Foreskin fibroblast (primary cell): ENCODE measurements at places on chromosomes 6 and 20.

DNA sequence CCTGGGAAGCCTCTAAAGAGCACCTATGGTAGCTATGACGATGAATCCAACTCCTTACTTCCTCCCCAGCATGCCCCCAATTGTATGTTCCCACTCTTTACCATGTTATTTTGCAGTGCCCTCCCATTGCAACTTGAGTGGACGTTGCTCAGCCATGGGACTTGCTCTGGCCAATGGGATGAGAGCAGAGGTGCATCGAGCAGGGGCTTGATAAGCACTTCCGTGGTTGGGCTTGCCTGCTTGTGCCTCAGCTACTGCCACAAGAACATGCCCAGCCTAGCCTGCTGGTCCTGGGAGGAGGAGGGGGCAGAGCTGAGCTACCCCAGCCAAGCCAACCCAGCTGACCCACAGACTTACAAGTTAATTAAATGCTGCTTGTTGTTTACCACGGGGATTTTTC lies 71.1 kb upstream of the CTNNBL1 start:
- no peak for DNase-seq

GRCh38 chr20:57432862-57433491 lies 41.8 kb downstream of the RBM38 start:
- no peak for DNase-seq

- DNase-seq: no peak
Observed at GRCh38 chr6:96909811-96910210, 12.1 kb upstream of the NDUFAF4 start.

GRCh38 chr20:20778676-20779075 lies 66.2 kb upstream of the RALGAPA2 start:
- no peak for DNase-seq

GRCh38 chr6:53065266-53066076 lies at the start of gene FBXO9:
TSS of gene FBXO9 (plus strand) at chr6:53065404. CDS start at chr6:53065790, 386 bp downstream.
- peak; percentile 40 for DNase-seq

DNA sequence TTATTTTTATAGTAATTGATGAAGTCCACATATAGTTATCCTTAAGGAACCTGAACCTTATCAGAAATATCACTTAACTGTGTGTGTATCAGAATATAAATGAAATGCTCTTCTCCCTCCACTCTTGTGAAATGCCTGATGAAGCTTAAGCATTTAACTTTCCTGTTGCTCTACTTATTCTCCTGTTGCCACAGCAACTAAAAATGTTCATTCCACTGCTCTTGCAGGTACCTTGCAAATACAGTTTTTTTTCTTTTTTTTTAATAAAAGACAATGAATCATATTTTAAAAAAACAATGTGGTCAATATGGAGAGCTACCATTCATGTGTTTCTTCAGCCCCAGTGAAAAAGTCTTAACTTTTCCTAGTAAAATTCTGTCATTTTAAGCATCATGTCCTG lies 210.3 kb downstream of the RFPL4B start:
- no peak for DNase-seq

DNA sequence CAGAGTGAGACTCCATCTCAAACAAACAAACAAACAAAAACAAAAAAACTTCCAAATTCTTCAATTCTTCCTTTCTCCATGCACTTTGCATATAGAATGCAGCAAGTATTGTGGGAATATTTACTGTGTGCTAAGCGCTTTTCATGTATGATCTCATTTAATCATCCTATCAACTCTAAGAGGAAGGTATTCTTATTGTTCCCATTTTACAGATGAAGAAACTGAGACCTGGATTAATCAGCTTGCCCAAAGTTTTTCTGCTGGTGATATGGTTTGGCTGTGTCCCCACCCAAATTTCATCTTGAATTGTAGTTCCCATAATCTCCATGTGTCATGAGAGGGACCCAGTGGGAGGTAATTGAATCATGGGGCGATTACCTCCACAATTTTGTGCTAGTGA lies 56.6 kb upstream of the KCNG1 start:
- DNase-seq: no peak

DNA sequence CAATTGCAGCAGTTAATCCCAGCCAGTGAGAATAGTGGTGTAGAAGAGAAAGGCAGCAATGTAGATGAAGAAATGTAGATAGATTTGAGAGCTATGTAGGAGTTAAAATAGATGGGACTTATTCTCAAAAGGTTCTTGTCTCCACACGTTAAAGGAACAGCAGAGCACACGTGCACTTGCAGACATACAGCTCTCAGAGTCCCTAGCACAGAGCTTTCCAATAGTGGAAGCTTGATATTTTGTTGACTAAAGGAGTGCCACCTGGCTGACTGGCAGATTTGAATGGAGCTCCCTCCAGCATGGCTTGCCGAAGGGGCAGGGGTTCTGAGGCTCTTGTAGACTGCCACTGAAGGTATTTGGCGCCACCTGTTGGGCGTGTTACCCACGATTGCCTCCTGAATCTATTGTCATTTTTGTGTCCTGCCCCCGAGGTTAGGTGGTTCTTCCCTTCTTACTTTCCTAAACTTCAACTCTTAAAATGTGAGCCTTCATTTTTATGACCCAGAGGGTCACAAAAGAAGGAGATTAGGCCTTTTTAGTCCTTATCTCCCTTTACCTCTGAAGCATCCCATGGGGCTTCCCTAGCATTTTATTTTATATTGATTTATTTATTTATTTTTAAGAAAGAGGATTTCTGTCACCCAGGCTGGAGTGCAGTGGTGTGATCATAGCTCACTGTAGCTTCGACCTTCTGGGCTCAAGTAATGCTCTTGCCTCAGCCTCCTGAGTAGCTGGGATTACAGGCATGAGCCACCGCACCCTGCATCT lies 16.4 kb downstream of the BRD2 start:
- DNase-seq: peak; percentile 91

DNA sequence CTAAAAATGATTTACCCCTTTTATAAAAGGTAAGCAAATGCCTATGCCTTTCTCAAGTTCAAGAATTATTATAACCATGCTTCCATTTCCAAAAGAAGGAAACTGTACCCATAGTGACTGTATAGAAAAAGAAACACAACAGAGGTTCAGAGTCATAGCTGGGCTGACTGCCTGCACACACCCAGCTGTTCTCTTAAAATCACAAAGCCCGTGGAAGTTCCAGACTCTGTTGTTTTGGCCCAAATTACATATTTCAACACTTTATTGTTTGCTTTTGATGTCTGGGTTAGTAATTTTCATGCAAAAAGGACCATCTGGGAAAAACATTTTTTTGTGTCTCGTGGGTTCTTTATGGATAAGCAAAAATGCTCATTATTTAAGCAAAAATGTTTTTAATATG lies 99.2 kb downstream of the LCA5 start:
- peak; percentile 66 for DNase-seq

DNA sequence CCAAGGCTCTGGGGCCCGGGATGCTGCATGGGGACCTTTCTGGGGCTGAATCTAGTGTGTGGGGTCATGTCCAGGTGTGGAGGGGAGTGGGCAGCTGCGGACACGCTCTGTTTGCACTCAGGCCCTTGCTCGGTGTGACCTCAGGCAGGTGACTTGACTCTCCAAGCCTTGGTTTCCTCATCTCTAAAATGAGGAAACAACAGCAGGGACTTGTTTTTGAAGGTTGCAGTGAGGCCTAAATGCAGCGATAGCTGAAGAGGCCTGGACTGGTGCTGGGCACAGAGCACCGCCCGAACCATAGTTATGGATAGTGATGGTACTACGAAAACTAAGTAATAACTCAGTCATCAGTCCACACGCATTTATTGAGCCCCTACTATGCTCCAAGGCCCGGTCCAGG lies 91.8 kb downstream of the NOL4L start:
- no peak for DNase-seq

GRCh38 chr6:127115746-127116145 lies 2.7 kb upstream of the RSPO3 start:
- no peak for DNase-seq

GRCh38 chr6:128276311-128276710 lies 244.1 kb downstream of the PTPRK start:
- DNase-seq: peak; percentile 12

DNA sequence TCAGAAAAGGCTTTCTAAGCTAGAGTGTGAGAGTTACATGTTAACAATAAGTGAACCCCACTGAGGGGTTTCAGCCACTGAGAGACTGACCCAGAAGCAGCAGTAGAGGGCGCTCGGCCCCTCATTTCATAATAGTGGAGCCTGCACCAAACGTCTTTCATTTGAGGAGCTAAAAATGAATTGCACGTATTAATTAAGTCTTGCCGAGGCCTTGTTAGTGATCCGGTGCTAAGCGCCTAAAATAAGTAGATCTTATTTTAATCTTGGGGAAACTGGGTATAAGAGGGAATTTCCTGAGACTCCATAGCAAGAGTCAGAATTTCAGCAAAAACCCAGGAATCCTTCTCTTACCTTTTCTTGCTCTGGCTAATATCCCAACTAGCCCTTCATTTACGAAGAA lies 209.7 kb downstream of the FARS2 start:
- DNase-seq: peak; percentile 54

- no peak for DNase-seq
Observed at GRCh38 chr20:51712501-51713212, 55.5 kb downstream of the ATP9A start.

DNA sequence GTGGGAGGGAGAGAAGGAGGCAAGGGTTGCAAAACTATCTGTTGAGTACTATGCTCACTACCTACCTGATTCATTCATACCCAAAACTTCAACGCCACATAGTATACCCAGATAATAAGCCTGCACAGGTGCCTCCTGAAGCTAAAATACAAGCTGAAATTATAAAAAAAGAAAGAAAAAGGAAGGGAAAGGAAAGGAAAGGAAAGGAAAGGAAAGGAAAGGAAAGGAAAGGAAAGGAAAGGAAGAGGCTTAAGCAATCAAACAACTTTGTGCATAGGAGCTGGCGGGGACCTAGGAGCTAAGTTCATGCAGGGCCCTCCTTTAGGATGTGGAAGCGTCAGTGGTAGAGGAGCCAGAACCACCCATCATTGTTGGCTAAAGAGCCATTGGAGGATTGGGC lies 108.9 kb upstream of the SYNDIG1 start:
- no peak for DNase-seq

- no peak for DNase-seq
Observed at GRCh38 chr6:3125815-3126214, 7.3 kb downstream of the BPHL start.

DNA sequence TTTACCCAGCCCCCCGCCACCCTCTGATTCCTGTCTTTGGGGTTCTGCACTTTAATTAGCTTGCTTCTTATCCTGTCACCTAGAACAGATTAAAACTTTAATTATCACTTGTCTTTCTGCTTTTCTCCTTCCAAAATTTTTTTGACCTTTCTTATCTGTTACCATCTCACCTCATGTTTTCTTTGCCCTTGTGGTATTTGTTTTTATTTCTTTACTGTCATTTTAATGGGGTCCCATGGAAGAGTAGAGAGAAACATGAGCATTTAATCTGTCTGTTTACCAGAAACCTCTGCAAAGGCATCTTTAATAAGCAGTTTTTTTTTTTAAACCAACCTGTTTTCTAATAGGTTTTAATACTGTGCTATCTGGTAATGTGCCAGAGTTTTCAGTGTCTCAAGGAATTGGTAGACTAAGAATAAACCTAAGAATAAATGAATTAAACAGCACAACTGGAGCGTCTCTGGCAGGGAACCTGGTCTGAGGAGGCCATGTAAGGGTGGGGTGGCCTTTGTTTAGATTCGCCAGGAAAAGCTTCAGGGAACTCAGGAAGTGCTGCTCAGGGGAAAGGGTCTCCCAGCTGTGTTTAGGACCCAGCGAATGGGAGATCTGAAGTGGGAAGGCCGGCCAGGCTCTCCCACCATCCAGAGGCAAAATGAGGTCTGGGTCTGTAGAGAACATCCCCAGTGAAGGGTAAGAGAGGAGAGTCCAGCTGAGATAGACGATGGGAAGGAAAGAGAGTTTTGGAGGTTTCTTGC lies 69.8 kb downstream of the ARID1B start:
- no peak for DNase-seq

DNA sequence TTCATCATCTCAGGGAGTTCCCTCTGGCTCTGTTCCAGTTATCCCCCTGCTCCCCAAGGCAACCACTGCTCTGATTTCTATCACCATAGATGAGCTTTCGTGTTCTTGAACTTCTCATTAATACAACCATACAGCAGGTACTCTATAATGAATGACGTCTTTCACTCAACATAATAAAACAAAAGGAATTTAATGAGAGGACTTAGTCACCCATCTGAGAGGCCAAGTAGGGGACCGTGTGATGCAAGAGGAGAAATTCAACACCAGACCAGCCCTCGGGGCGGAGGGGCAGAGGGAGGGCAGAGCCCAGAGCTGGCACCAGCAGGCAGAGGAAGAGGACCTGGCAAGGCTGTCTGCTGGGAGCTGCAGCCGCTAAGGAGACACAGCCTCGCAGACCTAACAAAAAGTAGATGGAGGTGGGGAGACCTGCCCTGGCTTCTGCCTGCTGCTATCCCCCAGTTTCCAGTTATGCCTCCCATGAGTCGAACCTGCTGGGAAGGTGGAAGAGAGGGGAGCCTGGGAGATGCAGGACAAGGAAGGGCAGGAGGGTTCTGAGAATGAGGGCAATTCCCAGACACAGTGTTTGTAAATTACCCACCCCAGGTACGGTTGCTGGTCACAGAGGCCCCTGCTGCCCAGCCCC lies 13.8 kb downstream of the CCN5 start:
- DNase-seq: peak; percentile 92

DNA sequence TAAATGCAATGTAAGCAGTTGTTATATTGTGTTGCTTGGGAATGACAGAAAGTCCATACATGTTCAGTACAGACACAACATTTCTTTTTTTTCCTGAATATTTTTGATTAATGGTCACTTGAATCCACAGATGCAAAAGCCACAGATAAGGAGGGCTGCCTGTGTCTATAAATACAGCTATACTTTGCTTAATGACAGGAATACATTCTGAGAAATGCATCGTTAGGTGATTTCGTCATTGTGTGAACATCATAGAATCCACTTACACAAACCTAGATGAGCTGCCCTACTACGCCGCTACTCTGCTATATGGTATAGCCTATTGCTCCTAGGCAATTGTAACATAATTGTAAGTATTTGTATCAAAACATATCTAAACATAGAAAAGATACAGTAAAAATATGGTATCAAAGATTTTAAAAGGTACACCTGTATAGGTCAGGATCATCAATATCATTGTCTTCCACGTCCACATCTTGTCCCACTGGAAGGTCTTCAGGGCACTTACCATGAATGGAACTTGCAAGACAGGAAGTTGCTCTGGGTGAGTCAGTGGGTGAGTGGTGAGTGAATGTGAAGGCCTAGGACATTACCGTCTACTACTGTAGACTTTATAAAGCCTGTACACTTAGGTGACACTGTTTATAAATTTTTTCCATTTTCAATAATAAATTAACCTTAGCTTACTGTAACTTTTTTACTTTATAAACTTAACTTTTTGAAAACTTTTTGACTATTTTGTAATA lies 27.9 kb upstream of the POPDC3 start:
- DNase-seq: peak; percentile 61

DNA sequence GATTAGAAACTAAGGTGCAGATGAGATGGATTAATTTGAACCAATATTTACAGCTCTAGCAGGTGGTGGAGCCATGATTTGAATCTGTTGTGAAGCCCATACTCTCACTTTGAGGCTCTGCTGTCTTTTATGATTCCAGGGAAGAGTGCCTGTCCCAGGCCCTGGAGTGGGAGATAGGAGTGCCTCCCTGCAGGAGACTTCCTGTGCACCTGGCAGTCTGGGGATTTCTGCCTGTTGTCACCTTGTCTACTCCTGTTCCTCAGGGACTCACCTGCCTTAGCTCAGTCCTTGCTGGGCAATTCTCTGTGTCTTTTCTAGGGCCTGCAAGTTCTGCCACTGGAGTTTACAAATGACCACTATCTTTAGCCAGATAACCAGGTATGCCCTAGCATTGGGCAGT lies 46.3 kb downstream of the SCAND1 start:
- DNase-seq: no peak

- peak; percentile 58 for DNase-seq
Observed at GRCh38 chr20:25539742-25540672, 45.3 kb downstream of the NINL start.

- DNase-seq: no peak
Observed at GRCh38 chr6:75167851-75168250, 38.0 kb downstream of the COL12A1 start.

- DNase-seq: no peak
Observed at GRCh38 chr20:16710781-16711180, 19.0 kb upstream of the SNRPB2 start.
